ENCODE measurements at places on chromosomes 13 and 19.

- no peak for DNase-seq
These were observed 9.7 kb downstream of the BCKDHA start for GRCh38 chr19:41407271-41407670.

DNA sequence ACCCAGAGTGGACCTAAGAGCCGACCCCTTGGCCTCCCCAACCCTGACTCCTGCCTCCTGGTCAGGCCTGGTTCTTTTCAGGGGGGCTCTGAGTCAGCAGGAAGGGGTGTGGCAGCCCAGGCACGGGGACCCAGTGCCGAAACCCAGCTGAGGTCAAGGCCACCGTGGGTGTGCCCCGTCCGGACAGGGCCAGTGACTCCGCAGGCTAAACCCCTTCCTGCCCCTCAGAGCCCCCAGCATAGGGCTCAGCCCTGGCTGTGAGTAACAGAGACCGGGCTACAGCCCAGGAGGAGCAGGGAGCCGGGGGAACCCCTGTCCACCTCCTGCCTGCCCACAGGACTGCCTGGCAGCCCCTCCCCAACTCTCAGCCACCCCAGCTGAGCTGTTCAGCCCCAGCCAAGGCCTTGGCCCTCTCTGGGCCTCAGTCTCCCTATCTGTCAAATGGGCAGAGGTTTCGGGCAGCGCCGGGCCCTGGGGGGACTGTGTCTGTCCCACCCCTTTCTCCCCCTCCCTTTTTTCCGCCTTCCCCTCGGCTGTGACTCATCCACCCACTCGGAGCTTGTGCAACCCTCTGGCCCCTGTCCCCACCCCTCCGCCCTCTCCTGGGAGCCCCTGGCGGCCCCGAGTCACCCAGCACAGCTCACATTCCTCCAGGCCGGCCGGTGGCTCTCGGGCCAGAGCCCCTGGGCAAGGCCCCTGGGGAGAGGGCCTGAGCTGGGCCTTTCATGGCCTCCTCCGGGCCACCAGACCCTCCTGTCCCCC lies 8.6 kb downstream of the ZBTB7A start:
- DNase-seq = no peak

GRCh38 chr13:113041293-113041690 lies 64.3 kb upstream of the F7 start:
- no peak for DNase-seq

- no peak for DNase-seq
These were observed 269.3 kb downstream of the UQCRFS1 start for GRCh38 chr19:28943651-28944050.

Data from stimulated activated CD4-positive, alpha-beta T cell treated with anti-CD3 and anti-CD28 coated beads, Interleukin-15, amount 100 ng/mL, for 1 hour (primary cell).